ENCODE measurements at places on chromosomes 3 and 15. TPM values are rescaled to one million over a fixed set of nuclear protein-coding genes. Genes with fewer than 3 reads are reported as not detected.

GRCh38 chr3:111667621-111668239 lies 72.6 kb upstream of the ZBED2 start:
- no peaks in the 10 kb centered on the region for H3K36me3 ChIP-seq
- no peak overlapping the region for H3K27ac ChIP-seq
- no peak for DNase-seq
- H3K27me3 ChIP-seq = no peaks in the 10 kb centered on the region

The LMAN1L gene
- total RNA-seq = not detected

- H3K27ac ChIP-seq = no peak overlapping the region
- H3K27me3 ChIP-seq = no peaks in the 10 kb centered on the region
- H3K36me3 ChIP-seq = no peaks in the 10 kb centered on the region
- no peaks in the 10 kb centered on the region for H3K4me1 ChIP-seq
- no peak overlapping the region for H3K4me3 ChIP-seq
These were observed 181.0 kb upstream of the FEZF2 start for GRCh38 chr3:62554264-62554799.

DNA sequence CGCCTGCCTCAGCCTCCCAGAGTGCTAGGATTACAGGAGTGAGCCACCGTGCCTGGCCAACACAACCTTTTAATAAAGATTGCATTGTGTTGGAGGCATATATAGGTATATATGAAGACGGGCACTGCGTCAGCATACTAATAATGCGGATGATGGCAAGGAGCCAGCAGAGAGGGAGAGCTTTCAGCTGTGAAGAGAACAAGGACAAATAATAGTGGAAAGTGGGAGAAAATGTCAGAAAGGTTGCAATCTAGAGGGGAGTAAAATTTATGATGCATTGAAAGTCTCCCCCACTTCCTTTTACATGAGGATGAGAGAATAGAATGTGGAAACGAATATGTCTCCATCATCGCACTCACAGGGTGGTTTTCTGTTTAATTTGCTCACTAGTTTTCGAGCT lies 170.5 kb upstream of the TBL1XR1 start:
- H3K27ac ChIP-seq = no peak overlapping the region
- H3K36me3 ChIP-seq = no peaks in the 10 kb centered on the region
- no peaks in the 10 kb centered on the region for H3K27me3 ChIP-seq
- no peak overlapping the region for H3K4me3 ChIP-seq

- no peak overlapping the region for H3K4me3 ChIP-seq
- no peak overlapping the region for H3K27ac ChIP-seq
- DNase-seq = no peak
- no peaks in the 10 kb centered on the region for H3K4me1 ChIP-seq
These were observed 94.4 kb downstream of the LRRN1 start for GRCh38 chr3:3893590-3893989.

The PLIN1 gene
- 13.0 TPM for total RNA-seq

GRCh38 chr3:160546727-160547126 lies 18.6 kb downstream of the KPNA4 start:
- DNase-seq = no peak
- no peaks in the 10 kb centered on the region for H3K27me3 ChIP-seq
- H3K36me3 ChIP-seq = no peaks in the 10 kb centered on the region
- H3K4me3 ChIP-seq = no peak overlapping the region
- peaks cover 13% of the 10 kb centered on the region for H3K4me1 ChIP-seq
- no peak overlapping the region for H3K27ac ChIP-seq

GRCh38 chr15:50500352-50500751 lies 46.1 kb downstream of the USP50 start:
- no peaks in the 10 kb centered on the region for H3K27me3 ChIP-seq
- no peak overlapping the region for H3K27ac ChIP-seq
- H3K4me3 ChIP-seq = no peak overlapping the region
- H3K36me3 ChIP-seq = no peaks in the 10 kb centered on the region

DNA sequence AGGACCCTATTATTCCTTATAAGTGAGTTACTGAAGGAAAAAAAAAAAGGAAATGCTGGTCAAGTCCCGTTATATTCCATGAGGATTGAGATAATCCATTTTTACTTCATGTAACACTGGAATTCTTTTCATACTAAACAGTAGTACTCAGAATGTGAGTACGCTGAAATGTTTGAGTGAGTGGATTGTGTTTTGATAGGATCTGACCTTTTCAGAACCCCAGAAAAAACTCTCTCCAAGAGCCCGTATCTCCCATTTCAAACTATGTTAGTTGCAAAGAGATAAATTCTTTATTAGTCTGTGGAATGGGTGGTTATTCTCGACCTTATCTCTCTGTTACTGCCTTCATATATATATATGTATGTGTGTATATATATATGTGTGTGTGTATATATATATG lies 2.5 kb upstream of the LPP start:
- no peak overlapping the region for H3K27ac ChIP-seq
- H3K27me3 ChIP-seq = no peaks in the 10 kb centered on the region

DNA sequence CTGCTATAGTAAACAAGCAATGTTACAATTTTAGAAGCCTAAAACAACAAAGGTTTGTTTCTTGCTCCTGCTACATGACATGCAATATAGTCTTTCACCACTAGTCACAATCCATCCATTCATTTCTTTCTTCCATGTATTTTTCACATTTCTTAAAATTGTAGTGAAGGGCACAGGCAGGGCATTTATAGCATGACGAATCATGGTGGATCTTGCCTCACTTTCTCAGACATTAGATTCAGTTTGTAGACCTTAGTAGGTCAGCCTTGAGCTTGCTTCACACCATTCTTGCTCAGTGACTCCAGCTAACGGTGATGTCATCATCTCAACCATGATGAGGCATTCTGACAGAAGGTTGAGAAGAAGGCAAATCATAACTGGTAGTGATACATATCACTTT lies 546.8 kb downstream of the TBL1XR1 start:
- no peaks in the 10 kb centered on the region for H3K27me3 ChIP-seq
- no peaks in the 10 kb centered on the region for H3K4me1 ChIP-seq
- no peak for DNase-seq
- H3K4me3 ChIP-seq = no peak overlapping the region

- DNase-seq = no peak
- H3K27ac ChIP-seq = no peak overlapping the region
- peaks cover 23% of the 10 kb centered on the region for H3K4me1 ChIP-seq
- H3K36me3 ChIP-seq = no peaks in the 10 kb centered on the region
- no peak overlapping the region for H3K4me3 ChIP-seq
These were observed 145.5 kb downstream of the SMAD6 start for GRCh38 chr15:66847565-66847991.

Data from body of pancreas (tissue), 4 donors.